ENCODE measurements at places on chromosomes 5 and 9.

GRCh38 chr5:29963956-29964355, 1229.5 kb upstream of the CDH6 start:
- no peak for DNase-seq

- no peak for DNase-seq
These were observed 5.4 kb upstream of the ZDHHC12 start for GRCh38 chr9:128729302-128729701.

DNA sequence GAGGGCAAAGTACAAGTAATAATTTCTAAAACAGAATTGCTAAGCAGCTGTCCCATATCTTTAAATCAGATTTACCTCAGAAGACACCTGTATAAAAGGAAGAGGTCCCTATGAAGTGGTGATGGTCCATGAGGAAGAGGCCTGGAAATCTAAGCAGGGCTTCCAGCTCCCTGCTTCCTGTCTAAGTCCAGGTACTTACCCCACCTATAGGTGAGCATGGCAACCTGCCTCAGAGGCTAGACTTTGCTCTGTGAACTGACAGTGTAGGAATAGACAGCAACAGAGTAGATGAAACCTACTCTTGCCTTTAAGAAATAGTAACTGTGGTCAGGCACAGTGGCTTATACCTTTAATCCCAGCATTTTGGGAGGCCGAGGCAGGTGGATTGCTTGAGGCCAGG, 55.8 kb upstream of the ARRDC3 start:
- DNase-seq, result no peak

DNA sequence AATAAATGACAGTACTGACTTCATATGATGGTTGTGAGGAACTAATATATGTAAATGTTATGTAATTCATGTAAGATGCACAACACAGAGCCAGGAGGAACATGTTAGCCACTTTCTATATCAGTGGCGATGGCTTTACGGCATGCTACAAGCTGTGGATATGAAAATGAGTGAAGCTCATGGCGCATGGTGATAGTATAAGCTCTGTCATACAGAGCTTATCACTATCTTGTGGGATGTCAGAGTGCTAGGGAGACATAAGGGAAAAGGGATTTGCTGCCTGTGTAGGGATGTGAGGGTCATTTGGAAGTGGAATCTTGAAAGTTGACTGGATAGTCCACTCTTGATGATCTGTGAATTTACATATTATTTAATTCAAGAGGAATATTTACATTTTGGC, 13.6 kb downstream of the CPEB4 start:
- no peak for DNase-seq

- no peak for DNase-seq
These were observed 1.2 kb upstream of the ADAMTS6 start for GRCh38 chr5:65482736-65483545.

DNA sequence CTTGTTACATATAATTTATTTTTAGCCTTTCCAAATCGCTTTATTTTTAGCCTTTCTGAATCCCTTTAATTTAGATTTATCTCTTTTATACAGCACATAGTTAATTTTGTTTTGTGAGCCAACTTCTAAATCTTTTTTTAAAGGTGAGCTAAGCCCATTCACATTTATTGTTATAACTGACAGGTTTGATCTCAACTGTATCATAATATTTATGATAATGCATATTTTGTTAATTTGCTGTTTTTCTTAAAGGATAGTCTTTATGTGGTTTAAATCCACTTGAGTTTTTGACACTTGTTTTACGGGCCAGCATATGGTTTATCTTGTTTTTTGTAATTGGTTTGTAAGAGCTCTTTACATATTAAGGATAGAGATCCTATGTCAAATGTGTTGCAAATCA, 177.8 kb upstream of the SMIM23 start:
- no peak for DNase-seq

DNA sequence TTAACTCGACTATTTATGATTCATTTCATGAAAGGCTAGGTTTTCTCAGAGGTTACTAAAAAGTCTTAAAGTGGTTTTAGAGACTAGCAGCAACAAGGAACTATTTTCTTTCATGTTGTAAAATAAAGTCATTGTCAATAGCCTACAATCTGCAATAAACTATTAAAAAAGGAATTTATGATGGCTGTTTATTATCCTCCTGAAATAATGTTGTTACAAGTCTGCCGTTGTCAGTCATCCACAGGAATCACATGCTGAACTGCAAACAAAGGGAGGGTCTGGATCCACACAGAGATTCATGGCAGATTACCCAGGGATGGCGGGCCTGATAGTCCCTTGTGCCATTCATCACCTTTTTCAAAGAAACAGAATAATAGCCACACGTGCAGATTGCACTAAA, 49.2 kb downstream of the TMEM174 start:
- no peak for DNase-seq

GRCh38 chr5:84378420-84378819, 6.3 kb downstream of the EDIL3 start:
- no peak for DNase-seq

DNA sequence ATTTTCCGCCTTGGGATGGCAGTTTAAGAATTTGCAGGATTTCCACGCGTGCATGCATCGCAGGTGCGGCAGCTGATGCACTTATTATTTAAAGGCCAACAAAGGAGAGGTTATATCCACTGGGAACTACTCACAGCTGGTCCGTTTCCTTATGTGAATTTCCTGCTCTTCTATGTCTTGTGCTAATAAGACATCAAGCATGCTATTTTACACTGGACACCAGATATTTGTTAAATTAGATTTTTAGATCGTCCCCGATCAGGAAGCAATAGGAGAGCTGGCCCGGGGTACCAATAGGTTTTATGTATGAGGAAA, 476 bp upstream of the DTWD2 start:
- DNase-seq, result no peak

- no peak for DNase-seq
These were observed 67.1 kb downstream of the ADAMTS12 start for GRCh38 chr5:33824516-33825195.

DNA sequence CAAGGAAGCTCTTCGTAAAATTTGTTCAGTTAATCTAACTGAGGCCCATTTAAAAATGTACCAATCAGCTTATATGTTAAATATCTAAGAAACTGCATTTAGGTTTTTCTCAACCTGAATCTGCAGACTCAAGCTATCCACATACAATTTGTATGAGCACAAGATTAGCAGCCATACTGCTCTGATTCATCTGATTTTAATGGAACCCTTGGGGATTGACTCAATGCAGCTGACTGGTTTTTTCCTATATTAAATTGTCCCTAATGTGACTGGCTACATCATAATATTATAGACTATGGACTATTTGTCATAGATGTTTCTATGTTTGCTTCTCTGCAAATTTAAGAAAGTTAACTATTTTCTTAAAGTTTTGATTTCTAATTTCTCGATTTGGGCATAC, 451.0 kb upstream of the TUSC1 start:
- DNase-seq, result no peak

GRCh38 chr9:75979362-75979761, 88.9 kb downstream of the PCSK5 start:
- no peak for DNase-seq

DNA sequence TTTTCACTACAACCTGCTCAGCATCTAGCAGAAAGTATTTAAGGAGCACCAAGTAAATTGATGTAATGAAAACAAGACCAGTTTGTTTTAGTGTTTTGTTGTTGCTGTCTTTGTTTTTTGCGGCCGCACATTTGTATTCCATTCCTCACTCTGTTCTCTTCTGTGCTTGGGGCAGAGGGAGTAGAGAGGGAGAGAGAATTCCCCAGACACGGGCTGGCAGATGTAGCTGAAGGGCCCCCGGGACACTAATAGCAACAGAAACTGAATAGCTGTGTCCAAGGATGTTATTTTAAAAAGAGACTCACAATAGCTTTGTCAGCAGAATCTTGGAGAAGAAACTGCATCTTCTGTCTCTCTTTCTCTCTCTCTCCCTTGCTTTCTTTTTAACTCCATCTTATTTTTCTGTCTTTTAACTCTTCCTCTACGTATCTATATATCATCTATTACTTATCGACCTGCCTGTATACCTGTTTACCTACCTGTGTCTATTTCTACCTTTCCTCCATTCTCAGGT, 145.3 kb downstream of the PAPPA start:
- no peak for DNase-seq

GRCh38 chr5:158423623-158424200, 564.8 kb upstream of the CLINT1 start:
- no peak for DNase-seq

DNA sequence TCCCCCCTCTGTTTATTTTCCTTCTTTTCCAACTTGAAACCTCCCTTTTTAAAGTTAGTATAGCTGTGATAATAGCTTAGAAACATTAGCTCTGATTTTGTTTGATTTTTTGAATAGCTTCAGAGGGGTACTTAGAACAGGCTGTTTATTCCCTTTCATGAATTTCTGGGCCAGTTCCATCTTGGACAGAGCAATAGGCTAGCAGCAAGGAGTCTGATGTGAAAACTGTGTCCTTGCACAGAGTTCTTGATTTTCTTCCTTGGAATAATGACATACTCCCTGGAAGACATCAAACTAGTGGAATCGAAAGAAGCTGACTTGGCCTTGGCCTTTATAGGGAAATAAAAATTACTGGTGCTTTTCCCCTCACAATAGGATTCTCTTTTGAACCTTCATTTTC, 32.9 kb downstream of the NTRK2 start:
- no peak for DNase-seq

DNA sequence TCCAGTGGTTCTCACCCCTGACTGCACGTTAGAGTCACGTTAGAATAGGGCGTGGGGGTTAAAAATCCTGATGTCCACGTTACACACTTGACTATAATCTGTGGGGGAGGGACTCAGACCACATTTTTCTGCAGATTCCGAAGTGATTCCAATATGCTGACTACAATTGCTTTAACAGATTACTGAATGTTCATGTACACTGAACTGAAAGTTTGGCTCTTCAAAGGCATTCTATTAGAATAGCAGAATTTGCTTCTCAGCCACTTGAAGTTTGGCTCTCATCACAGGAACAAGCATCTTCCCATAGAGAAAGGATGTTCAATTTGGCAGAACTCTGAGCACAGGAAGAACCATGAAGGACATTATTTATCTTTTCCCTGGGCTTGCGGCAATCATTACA, 84.5 kb downstream of the HAPLN1 start:
- DNase-seq, result no peak

- no peak for DNase-seq
These were observed 40.2 kb downstream of the NFIB start for GRCh38 chr9:14273696-14274121.
